ENCODE measurements at places on chromosomes 7 and 10.

DNA sequence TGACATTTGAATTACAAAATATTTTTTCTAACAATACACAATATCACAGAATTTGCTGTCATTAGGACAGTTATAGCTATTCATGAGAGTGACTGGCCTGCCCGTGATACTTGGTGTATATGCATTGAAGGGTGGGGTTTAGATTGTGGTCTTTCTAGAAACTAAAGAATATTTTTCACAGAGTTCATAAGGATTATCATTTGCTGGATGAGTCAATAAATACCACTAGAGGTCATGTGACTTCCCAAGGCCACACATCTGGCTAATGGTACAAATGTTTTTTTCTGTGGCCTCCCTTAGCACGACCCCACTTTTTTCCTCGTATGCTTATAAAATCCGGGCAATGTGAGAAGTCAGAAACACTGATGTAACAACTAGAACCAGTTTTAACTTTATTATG is 5.2 kb downstream of the OPTN start:
- DNase-seq: no peak
- peaks cover 7% of the 10 kb centered on the region for H3K27me3 ChIP-seq

- H3K4me3 ChIP-seq: no peak overlapping the region
- DNase-seq: peak; percentile 23
- no peak overlapping the region for H3K27ac ChIP-seq
Observed at GRCh38 chr7:73811760-73812168, 19.0 kb upstream of the CLDN4 start.

DNA sequence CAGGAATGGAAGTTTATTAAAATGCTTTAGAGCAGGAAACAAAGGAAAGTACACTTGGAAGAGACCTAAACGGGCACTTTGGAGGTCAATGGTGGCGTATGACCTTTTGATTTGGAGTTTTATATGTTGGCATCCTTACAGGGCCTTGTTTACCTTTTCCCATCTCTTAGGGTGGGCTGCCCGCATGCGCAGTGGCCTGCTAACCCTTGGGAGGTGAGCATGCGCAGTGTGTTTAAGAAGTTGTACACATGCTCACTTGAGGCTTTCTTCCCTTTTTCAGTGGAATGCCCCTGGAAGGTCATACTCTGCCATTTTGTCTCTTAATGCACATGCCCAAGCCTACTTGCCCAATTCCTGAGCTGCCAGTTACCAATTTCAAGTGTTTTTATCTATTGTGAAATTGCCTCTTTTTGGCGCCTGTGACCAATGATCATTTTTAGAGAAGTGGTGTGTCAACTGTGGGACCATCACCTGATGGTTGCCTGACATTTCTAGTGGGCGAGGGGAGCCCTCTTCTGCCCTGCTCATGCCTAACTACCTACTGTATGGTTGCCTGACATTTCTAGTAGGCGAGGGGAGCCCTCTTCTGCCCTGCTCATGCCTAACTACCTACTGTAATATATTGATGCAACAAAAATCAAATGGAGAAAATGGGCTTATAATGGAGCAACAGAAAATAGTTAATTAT is 138.0 kb downstream of the PPP1R9A start:
- peaks cover 4% of the 10 kb centered on the region for H3K4me1 ChIP-seq
- no peaks in the 10 kb centered on the region for H3K27me3 ChIP-seq
- no peak overlapping the region for H3K4me3 ChIP-seq
- no peak overlapping the region for H3K27ac ChIP-seq
- DNase-seq: no peak
- no peaks in the 10 kb centered on the region for H3K36me3 ChIP-seq

DNA sequence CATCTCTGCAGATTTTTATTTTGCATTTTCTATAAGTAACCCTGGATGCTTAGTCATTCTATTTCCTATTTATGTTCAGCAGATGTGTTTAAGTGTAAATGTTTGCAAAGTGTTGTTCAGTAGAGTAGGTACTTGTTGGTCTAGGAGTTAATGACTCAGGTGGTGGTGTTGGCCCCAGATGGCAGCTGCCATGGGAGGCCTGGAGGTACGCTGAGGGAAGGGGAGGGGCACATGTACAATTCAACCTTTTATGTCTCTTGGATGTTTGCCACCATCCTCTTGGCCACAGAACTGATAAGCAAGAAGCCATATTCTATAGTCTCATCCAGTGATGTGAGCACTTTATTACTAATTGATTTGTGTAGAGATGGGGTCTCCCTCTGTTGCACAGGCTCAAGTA is 68.1 kb upstream of the SLC39A12 start:
- H3K27ac ChIP-seq: no peak overlapping the region
- H3K4me3 ChIP-seq: no peak overlapping the region
- H3K27me3 ChIP-seq: peaks cover 4% of the 10 kb centered on the region
- no peaks in the 10 kb centered on the region for H3K4me1 ChIP-seq
- no peaks in the 10 kb centered on the region for H3K36me3 ChIP-seq

- peaks cover 8% of the 10 kb centered on the region for H3K4me1 ChIP-seq
- peak; percentile 46 for DNase-seq
- no peaks in the 10 kb centered on the region for H3K27me3 ChIP-seq
- peaks cover under 1% of the 10 kb centered on the region for H3K36me3 ChIP-seq
Observed at GRCh38 chr7:2477447-2478398, 1.5 kb upstream of the GRIFIN start.

GRCh38 chr7:152344253-152344652 is 91.5 kb downstream of the KMT2C start:
- no peak overlapping the region for H3K27ac ChIP-seq
- H3K27me3 ChIP-seq: no peaks in the 10 kb centered on the region
- no peak for DNase-seq

DNA sequence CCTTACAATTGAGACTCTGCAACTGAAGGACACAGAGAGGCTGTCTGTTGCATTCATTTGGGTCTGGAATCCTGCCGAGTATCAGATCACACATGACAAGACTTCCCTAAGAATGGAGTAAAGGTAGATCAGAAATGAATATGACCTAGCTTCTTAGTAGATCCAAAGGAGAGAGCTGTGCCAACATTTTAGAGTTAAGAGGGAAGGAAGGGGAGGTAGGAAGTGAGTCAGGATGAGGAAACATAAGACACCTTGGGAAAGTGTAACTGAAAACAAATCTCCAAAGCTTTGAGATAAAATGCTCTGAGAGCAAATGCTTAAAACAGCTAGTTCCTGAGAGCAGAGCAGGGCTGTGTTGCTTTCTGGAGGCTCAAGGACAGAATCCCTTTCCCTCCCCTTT is 6.1 kb upstream of the SLC25A13 start:
- peaks cover 25% of the 10 kb centered on the region for H3K36me3 ChIP-seq
- H3K4me3 ChIP-seq: no peak overlapping the region
- H3K27me3 ChIP-seq: no peaks in the 10 kb centered on the region
- no peak for DNase-seq
- H3K4me1 ChIP-seq: peaks cover 11% of the 10 kb centered on the region

DNA sequence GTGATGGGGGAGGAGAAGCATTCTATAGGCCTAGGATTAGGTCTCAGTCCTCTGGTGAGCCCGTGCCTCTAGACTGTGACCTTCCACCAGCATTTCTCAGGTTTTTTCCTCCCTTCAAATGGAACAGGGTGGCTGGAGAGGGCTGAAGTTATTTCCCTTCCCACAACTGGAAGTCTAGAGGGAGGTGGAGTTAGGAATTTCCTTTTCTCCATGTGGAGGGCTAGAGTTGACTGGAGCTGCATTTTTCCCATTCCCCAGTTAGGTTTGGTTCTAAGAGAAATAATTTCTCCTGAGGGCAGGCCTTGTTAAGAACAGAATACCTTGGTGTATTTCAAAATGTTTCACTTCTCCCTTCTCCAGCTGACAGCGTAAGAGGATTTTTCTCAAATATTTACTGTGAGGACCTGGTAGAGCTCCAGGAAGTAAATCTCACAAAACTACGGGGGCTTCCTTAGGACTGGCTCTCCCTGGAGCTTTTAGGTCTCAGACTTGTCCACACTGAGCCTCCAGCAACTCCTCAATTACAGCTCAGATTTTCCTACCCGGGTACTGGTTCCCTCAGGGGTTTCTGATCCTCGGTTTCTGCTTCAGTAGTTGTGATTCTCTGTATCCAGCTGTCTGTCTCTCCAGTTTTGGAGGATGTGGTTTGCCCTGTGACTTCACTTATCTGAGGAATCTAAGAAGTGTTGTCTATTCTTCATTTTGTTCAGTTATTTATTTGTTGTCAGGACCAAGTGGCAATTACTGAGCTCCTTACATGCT is 6.0 kb upstream of the REEP3 start:
- no peak overlapping the region for H3K4me3 ChIP-seq
- peaks cover 45% of the 10 kb centered on the region for H3K4me1 ChIP-seq
- H3K27ac ChIP-seq: peak overlapping the region; percentile 67
- H3K36me3 ChIP-seq: peaks cover 28% of the 10 kb centered on the region
- DNase-seq: no peak

DNA sequence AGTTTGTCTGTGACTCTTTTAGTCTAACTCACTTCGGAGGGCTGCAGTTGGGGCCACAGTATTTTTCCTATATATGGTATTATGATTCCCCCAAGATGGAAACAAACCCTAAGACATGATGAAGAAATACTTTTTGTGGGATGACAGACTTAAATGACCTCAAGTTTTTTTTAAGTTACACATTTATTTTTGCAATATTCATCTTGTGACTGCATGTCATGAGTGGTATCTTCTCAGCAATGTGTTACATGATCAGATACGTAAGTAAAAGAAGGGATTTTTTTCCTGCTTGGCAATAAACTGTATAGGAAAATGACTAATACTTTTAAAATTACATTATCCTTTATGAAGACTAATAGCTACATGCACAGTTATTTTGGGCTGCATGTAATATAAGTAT is 57.8 kb downstream of the OR13A1 start:
- peaks cover 17% of the 10 kb centered on the region for H3K27me3 ChIP-seq
- no peak for DNase-seq
- H3K27ac ChIP-seq: no peak overlapping the region

DNA sequence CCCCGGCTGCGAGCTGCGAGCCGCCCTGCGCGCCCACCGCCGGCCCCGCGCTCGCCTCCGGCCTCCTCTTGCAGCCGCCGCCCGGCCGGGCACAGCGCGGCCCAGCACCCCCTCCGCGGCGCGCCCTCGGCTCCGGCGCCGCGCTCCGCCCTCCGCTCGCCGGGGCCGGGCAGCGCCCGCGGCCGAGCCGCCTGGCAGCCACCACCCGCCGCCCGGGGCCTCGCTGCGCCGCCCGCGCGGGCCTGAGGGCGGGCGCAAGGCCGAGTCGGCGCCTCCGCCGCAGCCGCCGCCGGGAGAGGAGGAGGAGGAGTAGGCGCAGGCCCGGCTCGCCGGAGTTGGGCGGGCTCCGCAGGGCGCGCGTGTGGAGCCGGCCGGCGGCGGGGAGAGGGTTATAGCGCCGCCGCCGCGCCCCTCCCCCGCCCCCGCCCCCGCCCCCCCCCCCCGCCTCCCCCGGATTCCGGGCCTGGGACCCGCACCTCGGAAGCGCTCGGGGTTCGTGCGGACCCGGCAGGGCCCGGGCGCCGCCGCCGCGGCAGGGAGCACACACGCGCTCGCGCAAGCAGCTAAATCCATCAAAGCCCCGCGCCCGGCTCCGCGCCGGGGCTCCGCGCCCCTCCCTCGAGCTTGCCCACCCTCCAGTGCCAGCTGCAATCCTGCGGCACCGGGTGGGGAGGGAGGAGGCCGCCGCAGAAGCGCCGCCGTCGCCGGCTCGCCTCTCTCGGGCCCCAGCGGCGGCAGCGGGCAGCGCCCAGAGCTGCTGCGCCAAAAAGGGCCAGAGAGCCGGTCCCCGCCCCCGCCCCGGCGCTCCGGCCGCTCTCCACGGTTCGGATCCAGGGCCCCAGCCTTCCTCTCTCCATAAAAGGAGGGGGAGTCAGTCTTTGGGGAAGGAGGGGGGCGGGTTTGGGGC is at the start of gene PDGFA:
Gene PDGFA, minus strand, starts transcription at position 363 of the 907 bp plus-strand sequence. CDS start 845 bp downstream, outside the sequence.
- no peaks in the 10 kb centered on the region for H3K36me3 ChIP-seq
- peaks cover 38% of the 10 kb centered on the region for H3K27me3 ChIP-seq
- peak within 1 kb of the TSS; percentile 71 for H3K27ac ChIP-seq
- peaks cover 19% of the 10 kb centered on the region for H3K4me1 ChIP-seq
- H3K4me3 ChIP-seq: peak within 1 kb of the TSS; percentile 83
- DNase-seq: peak; percentile 44

- no peaks in the 10 kb centered on the region for H3K36me3 ChIP-seq
- peaks cover 7% of the 10 kb centered on the region for H3K4me1 ChIP-seq
- peaks cover 14% of the 10 kb centered on the region for H3K27me3 ChIP-seq
Observed at GRCh38 chr7:149824301-149824741, 13.9 kb upstream of the ZNF862 start.

GRCh38 chr7:107495516-107495915 is 25.7 kb downstream of the GPR22 start:
- DNase-seq: no peak
- no peak overlapping the region for H3K4me3 ChIP-seq
- H3K27ac ChIP-seq: no peak overlapping the region
- H3K4me1 ChIP-seq: peaks cover 53% of the 10 kb centered on the region
- H3K27me3 ChIP-seq: no peaks in the 10 kb centered on the region
- H3K36me3 ChIP-seq: peaks cover 26% of the 10 kb centered on the region

Data from stimulated activated naive B cell treated with anti-CD40 and anti-IgM and Interleukin-4, amounts not matched to agents 10 μg/mL and 1 μg/mL and 100 μg/mL, for 72 hours (primary cell).